Muscle of arm (tissue), 14 donors: ENCODE measurements at places on chromosomes 4 and X. TPM values are rescaled to one million over a fixed set of nuclear protein-coding genes. Genes with fewer than 3 reads are reported as not detected.

- no peak for DNase-seq
Observed at GRCh38 chr4:121758925-121759568, 5.9 kb downstream of the SMIM43 start.

GRCh38 chr4:60737858-60738257, 462.3 kb upstream of the ADGRL3 start:
- no peak for DNase-seq

- no peak for DNase-seq
Observed at GRCh38 chrX:24876530-24877287, 139.1 kb downstream of the ARX start.

DNA sequence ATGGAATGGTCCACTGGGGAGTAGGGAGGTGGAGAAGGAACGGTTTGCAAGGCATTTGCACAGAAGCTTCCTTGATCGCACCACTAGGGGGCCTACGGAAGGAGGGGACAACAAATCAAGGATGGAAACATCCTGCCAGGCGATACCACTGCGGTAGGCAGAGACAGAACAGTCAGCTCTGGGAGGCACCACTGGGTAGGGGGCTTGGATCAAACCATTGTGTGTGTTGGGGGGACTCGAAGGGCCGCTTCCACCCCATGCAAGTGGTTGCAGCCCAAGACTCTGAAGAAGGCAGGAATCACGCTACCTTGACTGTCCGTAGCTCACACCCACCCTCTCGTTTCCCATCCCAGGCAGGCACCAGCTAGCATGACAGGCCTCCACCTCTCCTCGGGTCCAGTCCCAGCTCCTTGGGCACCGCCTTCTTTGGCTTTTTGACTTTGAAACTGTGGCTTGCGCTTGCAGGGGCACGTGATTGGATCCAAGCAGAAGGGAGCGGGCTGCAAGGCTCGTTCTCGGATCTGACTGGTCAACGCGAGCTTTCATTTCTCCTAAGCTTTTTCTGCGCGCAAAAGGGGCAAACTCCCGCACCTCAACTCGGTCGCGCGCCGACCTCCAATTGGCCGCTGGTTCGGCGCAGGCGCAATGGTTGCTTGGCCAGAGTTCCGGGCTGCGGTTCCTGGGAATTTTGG, 28.4 kb downstream of the GAGE1 start:
- no peak for DNase-seq

- no peak for DNase-seq
Observed at GRCh38 chrX:31508338-31508737, 436.5 kb upstream of the FTHL17 start.

DNA sequence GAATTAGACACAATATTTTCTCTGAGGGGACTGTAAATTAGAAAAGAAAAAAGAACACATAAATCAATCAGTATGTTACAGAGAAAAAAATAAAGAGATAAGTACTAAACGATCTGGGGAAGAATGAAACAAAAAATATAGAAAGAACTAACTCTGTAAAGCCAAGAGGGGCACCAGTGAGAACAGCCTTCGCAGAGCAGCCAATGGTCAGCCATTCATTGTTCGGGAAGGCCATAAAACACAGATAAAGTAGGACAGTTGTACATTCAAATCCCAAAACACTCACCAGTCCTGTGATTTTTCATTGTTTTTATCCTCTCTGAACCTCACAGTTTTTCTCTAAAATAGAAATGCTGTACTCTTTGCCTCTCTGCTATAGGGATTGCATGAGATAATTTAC, 127.9 kb downstream of the NEK1 start:
- peak; percentile 8 for DNase-seq

Gene OPRPN
- polyA plus RNA-seq = not detected

Gene MXRA5
- polyA plus RNA-seq = 79.5 TPM

Gene RHOXF1
- not detected for polyA plus RNA-seq

- peak; percentile 55 for DNase-seq
Observed at GRCh38 chrX:44871931-44872820, 812 bp upstream of the KDM6A start.

Gene ZNF630
- 2.6 TPM for polyA plus RNA-seq

DNA sequence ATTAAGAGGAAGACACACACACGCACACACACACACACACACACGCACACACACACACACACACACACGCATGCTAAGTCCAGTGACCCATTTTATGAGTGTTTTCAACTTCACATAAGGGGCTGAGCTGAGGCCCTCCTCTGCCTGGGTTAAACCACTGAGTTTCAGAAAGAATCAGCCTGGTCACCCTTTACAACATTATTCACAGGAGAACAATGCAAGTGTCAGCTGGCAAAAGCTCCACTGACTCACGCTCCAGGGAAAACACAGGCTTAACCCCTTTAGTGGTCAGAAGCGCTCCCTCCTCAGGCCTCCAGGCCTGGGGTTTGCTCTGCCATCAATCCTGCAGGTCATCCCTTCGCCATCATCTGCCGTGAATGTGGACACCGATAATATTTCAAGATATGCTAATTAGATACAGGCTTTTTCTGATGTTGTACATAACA, 46.9 kb downstream of the ACOX3 start:
- peak; percentile 66 for DNase-seq
